ENCODE measurements at places on chromosomes 5 and 9.

- DNase-seq, result no peak
Observed at GRCh38 chr9:22395687-22396141, 50.9 kb upstream of the DMRTA1 start.

GRCh38 chr5:13957032-13957645 is 12.7 kb upstream of the DNAH5 start:
- no peak for DNase-seq

DNA sequence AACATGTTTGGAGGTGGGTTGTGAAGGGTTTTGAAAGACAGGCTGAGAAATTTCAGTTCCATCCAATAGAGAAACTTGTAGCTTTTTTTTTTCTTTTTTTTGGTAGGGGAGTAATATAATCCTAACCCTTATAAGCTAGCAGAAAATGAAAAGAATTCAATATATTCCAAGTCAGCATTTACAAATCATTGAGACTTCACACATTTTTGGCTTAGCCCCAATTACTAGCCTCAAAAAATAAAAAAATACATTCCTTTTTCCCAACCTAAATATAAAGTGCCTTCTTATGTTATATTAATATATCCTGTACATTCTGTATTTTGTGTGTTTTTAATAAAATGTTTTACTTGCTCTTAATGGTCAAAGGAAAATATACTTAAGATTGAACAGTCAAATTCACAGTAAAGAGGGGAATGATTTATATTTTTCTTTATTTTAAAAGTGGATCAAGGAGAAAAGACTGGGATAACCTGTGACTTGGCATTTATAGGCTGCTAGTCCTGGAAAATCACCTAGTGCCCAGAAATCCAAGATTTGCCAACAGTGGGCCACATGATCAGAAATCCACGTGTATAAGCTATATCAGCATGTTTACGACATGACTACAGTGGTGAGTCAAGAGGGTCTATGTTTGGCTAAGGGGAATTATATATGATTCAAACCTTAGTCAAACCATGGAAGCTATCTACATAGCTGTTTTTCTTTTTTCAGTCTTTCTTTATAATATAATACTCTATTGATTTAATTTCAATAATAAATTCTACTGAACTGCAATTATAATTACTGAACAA is 14.5 kb downstream of the HACD4 start:
- DNase-seq, result no peak

DNA sequence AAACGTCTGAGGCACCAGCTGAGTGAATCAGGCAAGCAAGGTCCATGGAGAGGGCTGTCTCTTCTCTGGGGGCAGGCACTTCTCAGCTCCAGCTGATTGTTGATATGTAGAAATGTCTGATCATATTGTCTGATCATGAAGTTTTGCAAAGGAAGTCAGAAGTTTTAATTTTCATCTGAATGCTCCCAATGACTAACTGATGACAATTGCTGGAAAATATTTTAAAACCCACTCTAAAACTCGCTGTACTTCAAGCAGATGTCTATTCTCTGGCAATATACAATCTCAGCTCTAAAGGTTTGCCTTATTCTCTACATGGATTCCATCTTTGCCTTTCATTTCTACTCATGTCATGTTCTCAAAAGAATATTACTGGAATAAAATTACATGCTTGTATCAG is 12.7 kb downstream of the PLK2 start:
- DNase-seq, result no peak

GRCh38 chr5:179343021-179343718 is 2.1 kb downstream of the ADAMTS2 start:
- DNase-seq, result no peak

DNA sequence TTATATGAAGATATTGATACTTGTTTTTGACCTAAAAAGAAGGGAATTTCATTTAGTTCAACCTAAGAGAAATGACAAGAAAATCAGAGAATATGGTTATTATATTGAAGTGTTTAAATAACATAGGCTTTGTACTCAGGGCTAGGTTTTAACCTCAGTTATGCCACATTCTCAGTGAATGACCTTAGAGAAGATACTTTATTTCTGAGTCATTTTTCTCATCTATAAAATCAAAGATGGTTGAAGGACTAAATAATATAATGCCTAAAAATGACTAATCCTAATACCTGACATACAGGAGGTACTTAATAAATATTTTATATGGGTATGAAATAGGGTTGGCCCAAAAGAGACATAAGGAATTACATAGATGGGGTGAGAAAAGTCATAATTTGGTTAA is 32.3 kb downstream of the DIMT1 start:
- DNase-seq, result no peak

GRCh38 chr5:129658801-129659200 is 89.1 kb upstream of the MINAR2 start:
- DNase-seq, result no peak

DNA sequence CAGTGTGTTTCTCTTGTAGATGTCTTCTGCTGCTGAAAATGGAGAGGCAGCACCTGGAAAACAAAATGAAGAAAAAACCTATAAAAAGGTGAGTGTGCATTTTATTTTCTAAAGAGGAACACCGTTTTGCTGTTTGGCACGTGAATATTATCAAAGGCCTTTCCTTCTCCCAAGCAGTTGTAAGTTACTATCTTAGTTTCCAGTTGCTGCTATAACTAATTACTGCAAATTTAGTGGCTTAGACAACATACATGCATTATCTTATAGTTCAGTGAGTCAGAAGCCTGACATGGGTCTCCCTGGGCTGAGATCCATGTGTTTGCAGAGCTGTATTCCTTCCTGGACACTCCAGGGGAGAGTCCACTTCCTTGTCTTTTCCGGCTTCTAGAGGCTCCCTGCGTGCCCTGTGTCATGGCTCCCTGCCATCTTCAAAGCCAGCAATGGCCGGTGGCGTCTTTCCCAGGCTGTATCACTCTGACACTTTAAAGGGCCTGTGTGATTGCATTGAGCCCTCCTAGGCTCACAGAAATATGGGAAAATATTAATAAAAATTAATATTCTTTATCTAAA is 117.6 kb downstream of the PIP5K1B start:
- DNase-seq, result no peak

DNA sequence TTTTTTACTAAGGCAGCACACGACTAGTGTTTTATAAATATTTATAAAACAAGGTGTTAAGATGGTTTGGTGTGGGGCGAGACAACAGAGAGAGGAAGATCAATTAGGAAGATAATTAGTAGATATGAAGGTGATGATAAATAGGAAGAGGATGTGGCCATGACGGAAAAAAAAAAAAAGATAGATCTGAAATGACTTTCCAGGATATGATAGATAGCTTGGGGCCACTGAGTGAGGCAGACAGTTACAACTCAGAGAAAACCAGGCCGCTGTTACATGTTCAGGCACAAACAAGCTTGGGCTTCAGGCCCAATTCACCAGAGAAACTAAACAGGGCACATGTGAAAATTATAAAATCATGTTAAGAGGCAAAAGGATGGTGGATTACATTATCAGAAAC is 43.2 kb downstream of the KIAA0825 start:
- DNase-seq, result no peak

DNA sequence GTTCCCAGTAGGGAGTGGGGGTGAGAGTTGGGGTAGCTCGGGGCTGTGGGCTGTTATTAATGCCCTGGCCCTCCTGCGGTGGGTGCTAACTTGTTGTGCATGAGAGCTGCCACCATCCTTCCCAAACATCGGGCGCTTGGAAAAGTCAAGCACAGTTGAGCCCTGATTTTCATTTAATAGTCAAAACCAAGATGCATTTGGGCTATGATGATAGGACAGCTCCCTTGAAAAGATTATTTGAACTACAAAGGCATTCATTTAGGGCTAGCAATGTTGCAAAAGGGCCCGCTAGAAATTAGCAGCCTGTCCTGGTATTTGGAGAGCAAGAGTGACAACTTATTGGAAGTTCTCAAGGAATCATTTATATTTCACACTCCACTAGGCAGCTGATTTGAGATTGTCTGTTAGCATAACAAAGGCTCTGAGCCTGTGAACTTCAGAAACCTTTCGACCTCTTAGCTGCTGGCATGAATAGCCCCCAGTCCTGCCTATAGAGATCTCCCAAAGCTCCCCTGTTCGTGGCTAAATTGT is 128.2 kb upstream of the TMEM161B start:
- DNase-seq, result no peak

GRCh38 chr5:57262541-57262940 is 88.7 kb downstream of the GPBP1 start:
- no peak for DNase-seq

- DNase-seq, result no peak
Observed at GRCh38 chr5:15835514-15835913, 335.5 kb downstream of the FBXL7 start.

All from activated T-helper 1 cell treated with anti-CD3 and anti-CD28 coated beads, Interleukin-2, amount 50 U/mL, for 16 hours (primary cell).